ENCODE measurements at places on chromosomes 2 and 18. TPM values are rescaled to one million over a fixed set of nuclear protein-coding genes. Genes with fewer than 3 reads are reported as not detected.

DNA sequence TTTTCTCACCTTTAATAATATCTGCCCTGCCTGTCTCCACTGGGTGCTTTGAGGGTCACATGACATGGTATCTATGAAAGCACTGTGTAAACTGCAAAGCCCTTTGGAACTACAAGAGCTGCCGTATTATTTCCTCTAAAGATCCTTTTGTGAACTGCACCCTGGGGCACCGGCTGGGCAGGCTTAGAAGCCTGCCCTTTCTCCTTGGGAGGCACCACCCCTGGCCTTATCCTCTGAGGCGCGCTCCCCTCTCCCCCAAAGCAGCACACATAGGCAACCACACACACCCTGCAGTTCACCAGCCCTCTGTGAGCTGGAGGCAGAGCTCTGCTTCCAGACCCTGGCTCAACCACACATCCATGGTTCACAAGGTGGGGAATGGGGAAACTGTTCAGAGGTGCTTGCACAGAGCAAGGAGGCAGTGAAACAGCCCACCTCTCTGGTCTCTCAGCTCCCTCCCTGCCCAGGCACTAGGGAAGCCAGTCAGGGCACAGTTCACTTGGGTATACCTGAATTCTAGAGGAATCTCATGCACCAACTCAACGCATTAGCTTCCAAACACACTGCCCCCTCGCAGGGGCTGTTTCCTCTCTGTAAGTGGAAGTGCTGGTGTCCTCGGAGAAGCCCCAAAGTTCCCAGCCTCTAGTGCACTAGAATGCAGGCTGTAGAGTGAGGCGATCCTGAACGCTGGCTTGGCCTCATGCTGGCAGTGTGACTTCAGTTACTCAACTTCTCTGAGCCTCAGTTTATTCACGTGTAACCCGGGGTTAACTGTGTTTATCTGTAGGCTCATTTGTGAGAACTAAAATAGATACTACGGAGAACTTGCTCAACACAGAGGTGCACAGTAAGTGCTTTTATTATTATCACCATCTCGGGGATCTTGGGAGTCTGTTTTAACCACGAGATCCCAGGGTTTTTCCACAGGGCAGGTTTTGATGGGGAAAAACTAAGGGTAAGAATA lies 11.0 kb downstream of the SIGLEC15 start:
- no peak for DNase-seq

DNA sequence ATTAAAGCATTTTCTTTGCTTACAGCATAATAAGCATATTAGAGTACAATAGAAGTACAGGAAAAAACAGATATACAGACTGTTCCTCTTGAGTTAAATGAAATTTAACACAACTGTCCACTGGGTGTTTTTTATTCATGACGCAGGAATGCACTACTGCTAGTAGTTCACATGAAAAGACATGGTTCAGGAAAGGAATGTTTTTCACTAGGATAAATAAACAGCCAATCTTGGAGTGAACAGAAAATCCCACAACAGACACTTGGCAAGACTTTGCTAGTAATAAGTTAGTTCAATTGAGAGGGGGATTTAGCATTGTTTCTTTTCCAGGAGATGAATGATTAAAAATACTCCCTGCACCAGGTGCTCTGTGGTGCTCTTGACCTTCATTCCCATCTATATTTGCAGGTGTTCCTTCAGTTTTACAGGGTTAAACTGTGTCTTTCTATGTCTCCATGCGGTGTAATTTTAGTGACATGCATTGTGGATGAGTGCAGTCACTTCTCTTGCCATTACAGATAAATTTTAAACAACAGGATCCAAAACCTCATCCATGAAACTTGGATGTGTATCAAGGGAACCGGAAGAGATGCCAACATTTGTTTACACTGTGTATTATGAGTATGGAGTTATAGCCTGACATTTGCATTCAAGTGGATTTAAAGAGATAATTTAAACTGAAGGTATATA lies 796.6 kb downstream of the DSC3 start:
- DNase-seq: no peak

GRCh38 chr18:21295101-21295500 lies 53.1 kb downstream of the GREB1L start:
- DNase-seq: no peak

ACTR1B gene
- total RNA-seq: 89.3 TPM

- peak; percentile 3 for DNase-seq
These were observed 258.5 kb downstream of the RPIA start for GRCh38 chr2:88950010-88950409.

GRCh38 chr2:99636144-99637034 lies 146.6 kb upstream of the REV1 start:
- no peak for DNase-seq

GRCh38 chr2:47501374-47502200 lies 98.6 kb downstream of the MSH2 start:
- DNase-seq: peak; percentile 73

GRCh38 chr2:16148632-16149348 lies 208.4 kb downstream of the MYCN start:
- no peak for DNase-seq

STAT4 gene
- total RNA-seq: 3.0 TPM

GRCh38 chr18:63113899-63114565 lies 205.5 kb downstream of the BCL2 start:
- no peak for DNase-seq

- DNase-seq: no peak
These were observed 540.9 kb downstream of the RNF144A start for GRCh38 chr2:7458066-7458465.

POTEC gene
- not detected for total RNA-seq

GRCh38 chr2:208077276-208077675 lies 47.0 kb downstream of the CRYGD start:
- DNase-seq: no peak

DNA sequence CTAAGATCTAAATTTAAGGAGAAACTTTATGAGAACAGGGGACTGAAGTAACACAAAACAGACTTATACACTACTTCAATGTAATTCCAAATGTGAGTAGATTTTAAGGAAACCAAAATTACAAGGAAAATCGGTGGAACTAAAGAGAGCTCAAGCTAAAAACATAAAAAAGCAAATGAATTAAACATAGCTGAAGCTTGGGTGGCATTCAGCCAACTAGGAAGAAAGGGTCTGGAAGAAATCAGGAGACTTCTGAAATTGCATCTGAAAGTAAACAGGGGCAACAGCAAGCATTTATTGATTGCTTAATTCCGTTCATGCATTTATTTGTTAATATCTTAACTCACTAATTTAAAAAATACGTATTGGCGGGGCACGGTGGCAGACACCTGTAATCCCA lies 727.3 kb upstream of the PKDCC start:
- DNase-seq: no peak

MROH2A gene
- total RNA-seq: 0.15 TPM

All from renal cortical epithelial cell (primary cell).